ENCODE measurements at places on chromosomes 12 and 14. TPM values are rescaled to one million over a fixed set of nuclear protein-coding genes. Genes with fewer than 3 reads are reported as not detected.

The PLEKHD1 gene
- total RNA-seq: 0.78 TPM

DNA sequence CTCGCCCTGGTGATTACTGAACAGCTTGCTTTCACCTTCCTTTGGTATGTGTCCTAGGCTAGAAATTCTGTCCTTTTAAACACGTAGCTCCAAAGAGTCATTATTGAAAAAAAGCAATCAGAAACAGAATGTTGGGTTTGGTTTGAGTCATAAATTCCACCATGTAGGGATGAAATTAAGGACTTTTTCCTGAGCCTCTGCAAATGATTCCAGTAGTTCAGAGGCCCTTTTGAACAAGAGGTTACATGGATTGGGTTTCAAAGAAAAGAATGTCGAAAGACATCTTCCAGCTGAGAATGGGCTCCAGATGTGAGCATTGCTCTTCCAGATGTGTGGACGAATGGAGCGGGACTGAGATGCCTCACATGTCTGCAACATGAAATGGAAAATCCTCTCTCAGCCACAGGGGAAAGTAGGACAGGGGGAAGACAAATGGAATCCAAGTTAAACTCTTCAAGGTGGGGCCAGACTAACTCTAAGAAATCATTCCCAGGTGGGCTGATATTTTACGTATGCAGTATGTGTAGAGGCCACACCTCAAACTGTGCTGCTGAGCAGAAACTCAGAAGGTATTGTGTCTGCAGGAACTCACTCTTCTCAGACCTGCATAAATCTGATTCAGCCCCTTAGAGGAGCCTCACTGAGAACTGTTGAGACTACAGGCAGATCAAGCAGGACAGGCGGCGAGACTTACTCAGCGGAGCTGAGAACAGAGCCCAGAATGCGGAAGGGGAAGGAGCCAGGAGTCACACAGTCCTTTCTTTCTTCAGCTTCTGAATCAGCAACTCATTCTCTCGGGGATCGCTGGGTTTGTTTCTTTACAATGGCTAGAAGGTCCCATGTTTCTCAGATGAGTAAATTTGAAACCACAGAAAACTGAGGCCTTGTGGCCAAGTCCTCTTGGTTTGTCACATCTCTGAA, 23.3 kb upstream of the EMP1 start:
- H3K4me1 ChIP-seq: no peaks in the 10 kb centered on the region
- no peak overlapping the region for H3K4me3 ChIP-seq
- H3K27ac ChIP-seq: no peak overlapping the region
- no peaks in the 10 kb centered on the region for H3K36me3 ChIP-seq
- DNase-seq: peak; percentile 10

DNA sequence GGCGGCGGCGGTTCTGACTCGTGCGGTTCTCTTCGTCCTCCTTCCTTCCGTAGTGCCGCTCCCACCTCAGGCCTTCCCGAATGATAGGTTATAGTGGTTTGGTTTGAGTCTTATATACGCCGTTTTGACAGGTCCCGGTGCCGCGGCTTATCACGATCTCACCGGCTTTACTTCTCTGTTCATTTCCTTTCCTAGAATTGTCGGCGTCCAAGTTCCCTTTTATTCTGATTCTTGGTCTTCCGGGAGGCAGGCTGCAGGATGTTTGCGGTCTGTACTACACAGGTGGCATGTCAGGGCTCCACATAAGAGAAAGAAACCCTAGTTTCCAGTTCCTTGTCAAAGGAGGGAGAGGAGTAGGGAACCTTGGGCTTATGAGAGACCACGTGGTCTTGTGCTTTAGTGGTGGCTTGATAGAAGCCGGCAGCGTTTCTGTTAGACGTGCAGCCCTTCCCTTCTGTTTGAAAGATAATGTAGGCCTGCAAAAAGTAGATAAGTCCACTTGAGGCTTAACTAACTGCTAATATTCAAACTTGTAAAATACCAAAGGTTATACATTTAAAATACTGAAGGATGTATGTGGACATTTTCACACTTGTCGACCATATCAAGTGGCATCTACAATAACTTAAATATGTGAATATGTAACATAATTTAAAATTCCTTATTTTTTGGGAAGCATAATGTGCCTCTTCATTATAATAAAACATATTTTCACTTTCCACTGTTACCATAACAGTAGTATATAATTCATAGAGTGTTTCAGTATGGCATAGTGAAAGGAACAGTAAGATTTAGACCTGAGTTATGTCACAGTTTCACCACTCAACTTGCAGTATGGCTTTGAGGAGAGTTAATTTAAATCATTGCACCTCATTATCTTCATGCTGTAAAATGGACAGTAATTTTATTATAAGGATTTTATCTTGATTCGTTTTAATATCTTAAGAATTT, 804 bp downstream of the USP15 start:
- peak; percentile 82 for DNase-seq
- peak overlapping the region; percentile 84 for H3K4me3 ChIP-seq
- no peaks in the 10 kb centered on the region for H3K36me3 ChIP-seq
- H3K4me1 ChIP-seq: peaks cover 19% of the 10 kb centered on the region

- no peak overlapping the region for H3K27ac ChIP-seq
- no peaks in the 10 kb centered on the region for H3K27me3 ChIP-seq
- H3K36me3 ChIP-seq: no peaks in the 10 kb centered on the region
- H3K4me3 ChIP-seq: no peak overlapping the region
Measured at GRCh38 chr14:65500075-65500474, 87.5 kb downstream of the FUT8 start.

The AP1G2 gene
- total RNA-seq: 259 TPM

The MMP17 gene
- total RNA-seq: 1.7 TPM

GRCh38 chr12:105724641-105725040, 394.1 kb downstream of the C12orf75 start:
- no peak overlapping the region for H3K4me3 ChIP-seq
- no peaks in the 10 kb centered on the region for H3K36me3 ChIP-seq
- H3K27ac ChIP-seq: no peak overlapping the region
- peaks cover 2% of the 10 kb centered on the region for H3K27me3 ChIP-seq
- H3K4me1 ChIP-seq: no peaks in the 10 kb centered on the region

GRCh38 chr14:66361013-66361412, 125.2 kb upstream of the CCDC196 start:
- no peak for DNase-seq
- H3K27ac ChIP-seq: no peak overlapping the region
- H3K36me3 ChIP-seq: no peaks in the 10 kb centered on the region
- no peaks in the 10 kb centered on the region for H3K4me1 ChIP-seq
- no peaks in the 10 kb centered on the region for H3K27me3 ChIP-seq
- no peak overlapping the region for H3K4me3 ChIP-seq

DNA sequence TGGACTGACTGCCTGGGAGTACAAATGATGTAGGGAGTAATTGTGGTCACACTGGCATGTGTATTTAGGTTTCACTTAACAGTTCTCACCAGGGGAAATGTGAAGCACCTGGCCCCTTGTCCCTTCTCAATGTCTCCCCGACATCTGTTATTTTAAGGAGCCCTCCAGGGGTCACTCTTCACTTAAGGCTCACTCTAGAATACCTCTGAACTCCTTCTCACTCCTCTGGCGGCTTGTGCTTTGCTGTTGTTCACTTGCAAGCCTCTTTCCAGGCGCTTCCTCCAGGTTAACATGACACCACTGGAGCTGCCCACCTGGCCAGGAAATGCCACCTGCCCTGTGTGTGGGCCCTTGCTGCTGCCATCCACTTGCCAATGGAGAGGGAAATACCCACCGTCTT, 56.5 kb upstream of the GZMB start:
- H3K36me3 ChIP-seq: no peaks in the 10 kb centered on the region
- no peak overlapping the region for H3K4me3 ChIP-seq
- DNase-seq: no peak
- no peaks in the 10 kb centered on the region for H3K27me3 ChIP-seq
- no peak overlapping the region for H3K27ac ChIP-seq

DNA sequence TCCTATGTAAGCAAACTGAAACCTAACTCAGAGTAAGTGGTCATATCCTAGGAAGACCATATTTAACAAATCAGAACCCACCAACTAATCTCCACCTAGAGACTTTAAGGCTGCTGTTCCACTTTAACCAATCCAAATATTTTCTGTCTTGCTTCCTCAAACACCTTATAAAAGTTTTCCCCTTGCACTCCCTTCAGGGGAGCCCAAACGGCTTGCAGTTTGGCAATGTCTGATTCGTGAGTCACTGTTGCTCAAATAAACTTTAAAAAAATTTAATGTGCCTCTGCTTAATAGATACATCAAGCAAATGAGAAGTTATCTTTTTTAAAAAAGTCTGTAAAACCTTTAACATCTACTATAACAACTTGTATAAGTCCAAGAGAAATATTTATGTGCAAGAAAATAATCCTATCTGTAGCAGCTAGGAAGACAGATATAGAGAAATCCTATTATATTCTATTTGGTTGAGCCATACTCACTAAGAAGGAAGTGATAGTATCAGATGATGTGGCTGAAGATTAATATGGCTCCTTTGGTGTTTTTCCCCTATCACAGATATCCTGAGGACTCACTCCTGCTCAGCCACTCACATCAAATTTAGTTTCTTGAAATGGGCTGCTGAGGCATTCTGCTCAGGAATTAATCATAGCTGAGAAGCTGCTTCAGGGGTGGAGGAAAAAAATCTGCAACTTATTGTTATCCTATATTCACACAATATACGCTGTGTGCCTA, 65.1 kb upstream of the DUSP6 start:
- no peak overlapping the region for H3K27ac ChIP-seq
- peaks cover 11% of the 10 kb centered on the region for H3K36me3 ChIP-seq
- H3K4me3 ChIP-seq: no peak overlapping the region
- DNase-seq: no peak
- H3K27me3 ChIP-seq: no peaks in the 10 kb centered on the region
- no peaks in the 10 kb centered on the region for H3K4me1 ChIP-seq

The BDKRB2 gene
- not detected for total RNA-seq
